ENCODE measurements at places on chromosomes 13 and 19.

DNA sequence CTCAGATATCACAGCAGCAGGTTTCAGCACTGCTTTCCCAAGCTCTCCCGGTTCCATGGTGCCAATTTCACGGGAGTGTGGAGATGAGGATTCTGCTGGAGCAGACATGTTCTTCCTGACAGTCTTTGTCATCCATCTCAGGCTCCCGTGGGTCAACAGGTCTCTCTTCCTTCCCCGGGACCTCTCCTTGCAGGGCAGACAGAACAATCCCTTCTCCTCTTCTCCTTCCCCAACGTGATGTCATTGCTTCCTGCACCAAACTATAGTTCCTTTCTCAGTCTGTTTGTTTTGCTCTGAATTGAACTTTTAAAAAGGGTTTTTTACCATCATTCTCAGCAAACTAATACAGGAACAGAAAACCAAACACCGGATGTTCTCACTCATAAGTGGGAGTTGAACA is 107.9 kb downstream of the ZNF536 start:
- DNase-seq = no peak

- no peak for DNase-seq
These were observed 5.7 kb upstream of the LYPD3 start for GRCh38 chr19:43471091-43471490.

DNA sequence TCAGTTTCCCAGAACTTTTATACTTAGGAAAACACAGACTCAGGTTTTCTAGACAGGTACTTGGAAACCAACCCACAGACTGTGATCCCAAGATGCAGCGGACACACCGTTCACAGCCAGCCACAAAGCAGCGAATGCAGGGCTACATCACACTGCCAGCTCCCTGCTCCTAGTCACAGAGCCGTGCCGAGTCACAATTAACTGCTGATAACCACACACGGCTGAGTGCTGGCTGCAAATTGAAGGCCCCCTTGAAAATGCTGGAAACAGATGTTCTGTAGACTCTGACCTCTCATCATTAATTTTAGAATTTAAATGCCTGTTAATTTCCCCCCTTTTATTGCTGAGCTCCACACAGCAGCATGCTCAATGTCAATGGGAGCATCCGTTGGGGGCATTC is 78.6 kb upstream of the SIAH3 start:
- no peak for DNase-seq

DNA sequence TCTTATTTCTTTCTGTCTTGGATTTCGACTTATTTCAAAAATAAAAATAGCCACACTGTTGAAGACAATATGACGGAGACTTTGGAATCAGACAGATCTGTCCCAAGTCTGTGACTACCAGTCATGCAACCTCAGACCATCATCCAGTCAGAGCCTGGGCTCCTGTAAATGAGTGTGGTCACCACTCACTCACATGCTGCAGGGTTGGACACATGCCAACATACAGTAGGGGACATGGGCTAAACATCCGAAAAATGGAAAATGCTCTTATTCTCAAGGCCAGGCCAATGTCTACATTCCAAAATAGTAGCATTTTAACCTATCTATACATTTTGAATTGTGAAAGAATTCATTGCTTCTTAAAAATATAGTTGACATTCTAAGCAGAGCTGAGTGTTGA is 75.5 kb upstream of the EDNRB start:
- DNase-seq = no peak

GRCh38 chr19:11169896-11170678 is 14.5 kb upstream of the SPC24 start:
- DNase-seq = no peak

GRCh38 chr13:48163061-48163460 is 68.2 kb upstream of the MED4 start:
- no peak for DNase-seq

GRCh38 chr13:75372923-75373841 is 108.8 kb downstream of the TBC1D4 start:
- DNase-seq = no peak

- DNase-seq = no peak
These were observed 10.8 kb downstream of the CLEC4M start for GRCh38 chr19:7773841-7774240.

GRCh38 chr13:20401531-20401930 is 124.1 kb downstream of the CRYL1 start:
- no peak for DNase-seq

DNA sequence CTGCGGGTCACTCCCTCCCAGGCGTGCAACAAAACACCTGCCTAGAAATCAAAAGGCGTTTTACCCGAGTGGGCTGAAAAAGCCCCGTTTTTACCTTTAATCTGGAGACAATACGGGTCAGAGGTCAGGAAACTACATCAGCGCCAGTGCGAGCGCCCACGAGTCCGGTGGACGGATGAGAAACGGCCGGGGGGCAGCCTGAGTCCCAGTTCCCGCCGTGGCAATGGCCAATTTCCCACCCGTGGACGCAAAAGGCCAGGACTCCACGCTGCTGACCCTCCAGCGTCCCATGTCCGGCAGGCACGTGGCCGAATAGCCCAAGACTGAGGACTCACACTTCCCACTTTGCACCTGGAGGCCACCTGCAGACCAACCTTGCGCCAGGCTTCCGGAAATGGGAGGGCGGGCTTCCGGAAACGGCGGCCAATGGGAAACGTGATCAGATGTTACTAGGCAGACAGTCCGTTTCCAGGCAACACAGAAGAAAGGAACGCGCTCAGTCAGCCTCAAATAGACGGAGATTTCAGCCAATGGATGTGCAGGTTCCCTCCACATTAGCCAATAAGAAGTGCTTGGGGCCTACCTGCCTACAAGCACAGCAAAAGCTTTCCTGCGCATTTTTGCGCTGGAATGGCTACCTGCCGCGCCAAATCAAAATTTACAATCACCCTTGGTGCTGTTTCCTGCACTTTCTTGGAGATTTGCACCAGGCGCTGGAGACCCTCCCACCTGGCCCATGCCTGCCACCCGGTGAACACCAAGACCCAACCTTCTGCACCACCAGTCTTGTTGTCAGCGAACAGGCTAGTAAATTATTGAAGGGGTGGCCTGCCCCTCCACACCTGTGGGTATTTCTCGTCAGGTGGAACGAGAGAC is 47.4 kb downstream of the ZFP14 start:
- DNase-seq = peak; percentile 62

- DNase-seq = no peak
These were observed 284.3 kb upstream of the MAB21L1 start for GRCh38 chr13:35760735-35761281.

GRCh38 chr19:6678690-6679109 is 8.7 kb upstream of the TNFSF14 start:
- DNase-seq = peak; percentile 75

GRCh38 chr13:82766732-82767321 is 1115.4 kb downstream of the SLITRK1 start:
- DNase-seq = no peak

- no peak for DNase-seq
These were observed 806 bp downstream of the ZNF414 start for GRCh38 chr19:8513036-8513686.

GRCh38 chr13:102460806-102461205 is 59.0 kb upstream of the FGF14 start:
- no peak for DNase-seq

- DNase-seq = no peak
These were observed 379.8 kb downstream of the DLEU7 start for GRCh38 chr13:50463719-50464118.

DNA sequence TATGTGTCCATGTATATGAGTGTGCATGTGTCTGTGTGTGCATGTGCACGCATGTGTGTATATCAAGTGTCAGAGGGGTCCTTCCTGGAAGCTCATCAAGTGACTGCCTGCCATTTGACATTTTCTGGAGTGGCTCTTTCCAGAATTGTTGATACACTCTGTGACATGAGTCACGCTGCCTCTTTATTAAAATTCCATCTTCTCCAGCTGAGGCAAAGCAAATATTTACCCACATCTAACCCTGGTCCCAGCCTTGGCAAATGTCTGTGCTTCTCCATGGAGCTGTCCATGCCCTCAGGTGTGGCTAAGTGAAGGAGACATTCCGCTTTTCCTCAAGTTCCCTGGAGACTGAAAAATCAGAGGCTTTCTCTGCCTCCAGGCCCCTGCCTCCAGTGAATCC is 88.2 kb upstream of the MBNL2 start:
- DNase-seq = no peak

- DNase-seq = peak; percentile 91
These were observed 11.5 kb downstream of the APLP1 start for GRCh38 chr19:35879770-35880317.

DNA sequence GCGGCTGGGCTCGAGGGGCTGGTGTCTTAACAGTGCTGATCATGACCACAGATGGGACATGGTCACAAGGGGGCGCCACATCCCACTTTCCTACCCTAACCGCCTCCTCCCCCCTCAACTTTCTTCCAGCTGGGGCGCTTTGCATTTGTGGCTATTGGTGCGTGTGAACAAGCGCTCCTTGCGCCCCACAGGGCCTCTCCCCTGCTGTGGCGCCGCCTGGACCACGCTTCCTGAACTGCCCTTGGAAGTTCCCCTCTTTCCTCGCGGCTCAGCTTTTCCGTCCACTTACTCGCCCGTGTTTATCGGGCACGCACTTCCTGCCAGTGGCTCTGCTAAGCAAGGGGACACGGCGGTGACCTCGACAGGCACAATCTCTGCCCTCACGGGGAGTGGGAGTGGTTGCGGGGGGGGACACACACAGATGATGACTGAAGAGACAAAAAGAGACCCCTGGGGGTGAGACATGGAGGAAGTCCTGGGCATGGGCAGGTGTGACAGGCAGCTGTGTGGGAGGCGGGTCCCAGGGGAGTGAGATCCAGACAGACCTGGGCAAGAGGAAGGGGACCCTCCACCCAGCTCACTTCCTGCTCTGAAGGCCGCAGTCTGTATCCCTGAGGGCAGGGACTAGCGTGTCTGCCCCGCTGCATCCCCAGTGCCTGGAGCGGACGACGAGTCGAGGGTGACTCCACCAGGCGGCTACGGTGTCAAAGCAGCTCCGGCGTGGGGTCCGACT is 40.3 kb downstream of the ZNF787 start:
- peak; percentile 82 for DNase-seq

DNA sequence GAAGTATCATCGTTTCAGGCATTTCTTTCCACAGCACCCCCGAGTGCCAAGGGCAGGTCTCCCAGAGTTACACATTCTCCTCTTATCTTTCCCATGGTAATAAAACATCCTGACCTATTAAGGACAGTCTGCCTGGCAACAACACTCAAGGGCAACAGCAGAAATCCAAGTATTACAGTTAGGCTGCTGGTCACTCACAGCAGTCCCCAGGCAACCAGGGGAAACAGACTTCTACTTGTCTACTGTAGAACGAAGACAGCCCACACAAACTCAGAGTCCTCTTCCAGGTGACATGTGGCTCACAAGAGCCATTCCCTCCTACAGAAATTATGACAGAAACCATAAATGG is 24.3 kb downstream of the RCBTB1 start:
- no peak for DNase-seq

DNA sequence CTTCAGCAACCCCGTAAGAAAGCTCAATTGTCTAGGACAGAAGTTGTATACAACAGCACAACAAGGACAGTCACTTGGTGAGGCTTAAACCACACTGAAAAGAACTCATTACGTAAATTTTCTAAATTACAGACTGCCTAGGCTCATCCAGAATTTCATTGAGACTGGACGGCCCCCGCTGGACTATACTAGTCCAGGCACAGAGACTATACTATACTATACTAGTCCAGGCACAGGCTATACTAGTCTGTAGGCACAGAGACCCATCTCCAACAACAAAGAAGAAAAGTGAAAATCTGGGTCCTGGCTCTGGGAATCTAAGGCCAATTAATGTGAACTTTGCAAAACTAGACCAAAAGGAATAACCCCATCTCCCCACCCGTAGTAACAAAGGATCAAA is 700 bp downstream of the ZNF816 start:
- DNase-seq = no peak

GRCh38 chr13:24033527-24034302 is 126.8 kb upstream of the SPATA13 start:
- DNase-seq = no peak
